AML-193 (cell line): ENCODE measurements at places on chromosomes 2 and 18.

- DNase-seq = no peak
These were observed 162.3 kb upstream of the CCDC68 start for GRCh38 chr18:55121397-55122170.

GRCh38 chr2:216294305-216294704 is 78.0 kb downstream of the MARCHF4 start:
- no peak for DNase-seq

GRCh38 chr2:240109386-240109785 is 26.7 kb downstream of the COPS9 start:
- no peak for DNase-seq

GRCh38 chr2:238173692-238174091 is 14.9 kb downstream of the ERFE start:
- no peak for DNase-seq

DNA sequence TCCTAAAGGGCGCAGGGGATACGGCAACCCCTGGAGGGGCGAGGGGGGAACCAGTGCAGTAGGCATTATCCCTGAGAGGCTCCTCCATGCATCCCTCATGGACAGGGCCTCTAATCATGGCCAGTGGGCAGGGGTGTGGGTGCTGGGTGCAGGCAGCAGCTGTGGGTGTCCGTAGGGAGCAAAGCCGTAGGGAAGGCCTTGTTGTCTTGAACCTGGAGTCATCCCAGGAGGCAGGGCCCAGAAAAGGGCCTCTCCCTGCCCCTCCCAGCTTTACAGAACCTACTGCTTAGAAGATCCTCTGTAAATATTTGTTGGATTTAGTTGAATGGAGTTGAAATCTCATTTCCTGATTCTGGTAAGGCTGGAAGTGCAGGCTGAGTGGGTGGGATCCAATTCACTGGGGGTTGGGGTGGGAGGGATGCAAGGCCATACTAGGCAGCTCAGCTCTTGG is 207.0 kb upstream of the HAAO start:
- DNase-seq = no peak

DNA sequence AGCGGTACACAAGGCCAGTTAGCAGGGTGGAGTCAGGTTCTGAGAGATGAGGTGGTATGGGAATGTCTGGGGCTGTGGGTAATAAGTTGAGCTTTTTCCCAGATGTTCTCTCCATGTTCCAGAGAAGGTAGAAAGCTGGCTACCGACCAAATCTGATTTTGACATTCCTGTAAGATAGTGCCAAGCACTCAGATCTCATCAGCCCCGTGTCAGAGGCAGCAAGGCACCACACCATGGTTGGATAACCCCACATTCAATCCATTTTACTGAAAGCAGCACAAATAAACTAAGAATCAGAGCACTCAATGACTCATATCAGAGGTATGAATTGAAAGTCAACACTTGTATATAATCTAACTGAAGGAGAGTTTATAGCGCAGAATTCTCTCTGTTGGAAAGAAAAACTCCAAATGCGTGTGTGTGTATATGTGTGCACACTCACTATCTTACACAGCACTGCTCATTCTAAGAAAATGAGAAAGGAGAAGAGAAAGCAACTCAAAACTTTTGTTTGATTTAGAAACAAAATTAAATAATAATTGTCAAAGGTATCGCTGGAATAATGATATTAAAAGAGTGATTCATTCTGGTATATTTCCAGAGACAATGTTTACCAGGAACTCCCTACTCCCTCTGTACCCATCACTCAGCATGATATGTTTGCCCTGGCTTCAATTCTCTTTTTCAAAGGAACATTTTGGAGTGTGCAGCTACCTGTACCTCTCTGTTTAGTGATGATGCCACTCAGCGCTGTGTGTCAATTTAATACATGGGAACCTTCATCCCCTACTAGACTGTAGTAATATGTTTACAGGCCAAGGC is 375.1 kb upstream of the ID2 start:
- DNase-seq = no peak
